GM23248 (cell line): ENCODE measurements at places on chromosomes 7 and 10. TPM values are rescaled to one million over a fixed set of nuclear protein-coding genes. Genes with fewer than 3 reads are reported as not detected.
A peak's percentile ranks its signal among the peaks of the same experiment; 100 is the strongest.

- DNase-seq = no peak
- no peaks in the 10 kb centered on the region for H3K4me1 ChIP-seq
- H3K36me3 ChIP-seq = no peaks in the 10 kb centered on the region
- no peak overlapping the region for H3K4me3 ChIP-seq
- no peaks in the 10 kb centered on the region for H3K27me3 ChIP-seq
- no peak overlapping the region for H3K27ac ChIP-seq
These were observed 108.1 kb downstream of the PTN start for GRCh38 chr7:137235434-137235833.

Gene NPSR1
- not detected in 2 replicates for total RNA-seq

DNA sequence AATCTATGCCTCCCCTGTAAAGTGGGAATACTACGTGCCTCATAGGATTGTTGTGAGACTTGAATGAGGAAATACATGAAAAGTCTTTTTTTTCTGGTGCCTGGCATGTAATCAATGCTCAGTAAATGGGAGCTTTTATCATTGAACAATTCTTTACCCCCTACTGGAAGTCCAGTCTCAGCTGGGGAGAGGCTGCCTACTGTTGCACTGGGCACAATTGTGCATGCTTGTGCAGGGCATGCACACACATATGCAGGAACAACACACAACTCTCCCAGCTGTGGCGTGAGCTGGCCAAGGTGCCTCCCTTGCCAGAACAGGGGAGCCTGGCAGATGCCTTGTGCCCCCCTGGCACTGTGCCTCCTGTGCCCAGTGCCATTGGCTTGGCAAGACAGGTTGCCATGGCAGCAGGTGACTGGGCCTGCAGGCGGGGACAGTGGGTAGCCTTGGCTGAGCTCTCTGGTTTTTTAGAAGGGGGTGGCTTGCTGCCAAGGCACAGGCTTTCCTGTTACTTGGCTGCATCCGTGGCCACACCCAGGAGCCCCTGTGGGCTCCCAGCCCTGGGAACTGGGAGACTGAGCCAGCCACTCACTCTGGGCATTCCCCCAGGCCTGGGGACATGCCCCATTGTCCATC is 16.1 kb upstream of the PALD1 start:
- H3K27ac ChIP-seq = no peak overlapping the region
- peak; percentile 61 for DNase-seq
- no peaks in the 10 kb centered on the region for H3K36me3 ChIP-seq
- no peaks in the 10 kb centered on the region for H3K4me1 ChIP-seq
- peaks cover 7% of the 10 kb centered on the region; the same call in 1 of the 2 replicates for H3K27me3 ChIP-seq

Gene EVX1
- total RNA-seq = not detected in 2 replicates

Gene LRRC4
- 0.32 and 0.51 TPM in 2 replicates for total RNA-seq
